ENCODE measurements at places on chromosomes 5 and 9. TPM values are rescaled to one million over a fixed set of nuclear protein-coding genes. Genes with fewer than 3 reads are reported as not detected.

DNA sequence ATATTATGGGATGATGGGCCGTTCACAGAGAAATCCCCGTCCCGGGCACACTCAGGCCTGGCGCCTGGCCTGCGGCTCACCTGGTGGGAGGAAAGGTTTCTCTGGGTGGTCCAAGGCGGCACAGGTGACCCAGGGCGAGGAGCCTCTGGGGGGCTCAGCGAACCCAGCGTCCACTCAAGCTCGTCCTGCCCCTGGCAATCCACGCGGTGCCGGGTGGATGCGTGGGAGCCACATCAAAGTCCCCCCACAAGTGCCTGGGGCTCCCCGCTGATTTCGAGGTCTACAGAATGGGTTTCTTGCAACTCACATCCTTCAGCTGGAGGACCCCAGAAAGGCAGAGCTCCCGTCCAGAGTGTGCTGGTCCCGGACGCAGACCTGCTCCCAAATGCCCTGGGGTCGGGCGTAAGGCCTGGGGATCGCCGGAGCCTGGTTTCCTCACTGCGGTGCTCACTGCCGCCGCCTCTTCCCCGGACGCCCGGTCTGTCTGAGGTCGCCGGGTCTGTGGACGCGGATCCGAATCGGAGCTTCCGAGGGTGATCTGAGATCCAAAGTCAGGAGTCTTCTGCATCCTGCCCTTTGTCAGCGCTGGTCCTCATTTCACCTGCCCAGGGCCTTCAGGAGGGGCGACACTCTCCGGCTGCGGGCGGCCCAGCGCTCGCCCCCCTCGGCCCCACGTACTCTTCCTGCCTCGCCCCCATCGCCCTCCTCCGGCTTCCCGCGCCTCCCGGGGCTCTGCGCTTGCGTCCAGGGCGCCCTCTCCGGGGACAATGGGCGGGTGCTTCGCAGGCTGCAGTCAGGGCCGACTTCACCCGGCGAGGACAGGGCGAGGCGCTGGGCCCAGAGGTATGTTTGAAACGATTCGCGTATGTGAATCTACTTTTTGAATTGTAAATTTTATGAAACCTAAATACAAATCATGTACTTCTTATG lies 20.0 kb upstream of the RUFY1 start:
- H3K4me3 ChIP-seq: no peak overlapping the region
- H3K27ac ChIP-seq: no peak overlapping the region

Gene HEMGN
- total RNA-seq: not detected

DNA sequence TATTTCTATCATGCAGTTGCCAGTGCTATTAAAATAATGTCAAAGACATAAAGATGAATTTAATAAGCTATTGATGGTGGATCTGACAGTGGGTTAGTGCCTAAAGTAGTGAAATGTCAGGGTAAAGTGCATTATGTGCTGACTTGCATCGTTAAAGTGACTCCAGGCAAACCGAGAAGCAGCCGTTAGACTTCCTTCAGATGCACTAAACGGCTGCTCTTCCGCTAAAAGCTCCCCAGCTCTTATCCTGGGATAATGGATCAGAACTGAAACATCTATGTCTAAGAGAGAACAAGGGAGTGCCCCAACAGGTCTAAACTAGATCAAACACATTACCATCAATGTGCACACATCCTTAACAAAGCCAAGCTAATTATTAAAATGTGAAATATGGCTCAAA lies 468.2 kb downstream of the NTRK2 start:
- no peak for DNase-seq
- no peaks in the 10 kb centered on the region for H3K36me3 ChIP-seq
- no peak overlapping the region for H3K27ac ChIP-seq
- H3K27me3 ChIP-seq: no peaks in the 10 kb centered on the region
- no peaks in the 10 kb centered on the region for H3K4me1 ChIP-seq

- no peaks in the 10 kb centered on the region for H3K27me3 ChIP-seq
- DNase-seq: no peak
- no peaks in the 10 kb centered on the region for H3K4me1 ChIP-seq
- no peaks in the 10 kb centered on the region for H3K36me3 ChIP-seq
Observed at GRCh38 chr5:147832541-147832940, 1.1 kb upstream of the SPINK1 start.

DNA sequence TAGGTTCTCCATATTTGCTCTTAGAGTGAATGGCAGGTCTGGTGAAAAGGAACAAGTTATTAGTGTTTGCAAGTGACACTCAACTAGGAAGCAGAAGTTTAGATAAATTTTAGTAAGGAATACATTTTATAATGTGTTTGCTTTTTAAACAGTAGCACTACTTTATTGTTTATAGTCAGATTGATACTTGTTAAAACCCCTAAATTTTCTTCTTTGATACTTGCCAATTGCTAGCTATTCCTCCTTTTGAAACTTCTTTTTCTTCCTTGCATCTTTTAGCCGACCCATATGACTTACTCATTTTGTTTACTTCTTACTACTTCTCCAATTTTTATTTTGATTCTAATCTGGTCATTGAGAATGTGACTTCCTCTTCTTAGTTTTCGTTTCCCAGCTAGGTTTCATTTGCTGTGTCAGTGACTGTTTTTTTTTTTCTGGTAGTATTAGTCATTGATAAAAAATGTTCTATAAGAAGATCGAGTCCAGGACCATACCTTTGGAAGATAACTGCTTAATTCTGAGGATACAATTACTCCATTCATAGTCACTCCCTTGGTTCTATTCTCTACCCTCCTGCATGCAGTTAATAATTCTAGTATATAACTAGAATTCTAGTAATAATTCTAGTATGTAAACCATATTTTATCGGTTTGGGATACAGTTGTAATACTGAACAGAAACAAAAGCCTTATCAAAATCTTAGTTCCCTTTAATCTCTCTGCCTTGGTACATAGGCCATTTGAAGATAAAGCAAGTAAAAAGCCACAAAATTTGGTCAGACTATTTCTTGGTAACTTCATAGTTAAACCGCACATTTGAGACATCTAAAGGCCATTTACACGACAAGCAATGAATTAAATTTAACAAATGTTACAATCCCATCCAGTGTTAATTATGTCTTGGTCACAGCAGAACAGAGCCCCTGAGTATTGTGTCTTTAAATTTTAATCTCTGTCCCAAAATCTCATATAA lies 2.8 kb upstream of the RICTOR start:
- no peak overlapping the region for H3K27ac ChIP-seq
- no peaks in the 10 kb centered on the region for H3K27me3 ChIP-seq
- H3K36me3 ChIP-seq: no peaks in the 10 kb centered on the region

Gene MARVELD2
- total RNA-seq: 31.8 TPM

Gene RMI1
- 20.8 TPM for total RNA-seq

- no peaks in the 10 kb centered on the region for H3K27me3 ChIP-seq
- H3K4me3 ChIP-seq: peak overlapping the region; percentile 59
- H3K27ac ChIP-seq: no peak overlapping the region
- peaks cover 8% of the 10 kb centered on the region for H3K4me1 ChIP-seq
- H3K36me3 ChIP-seq: no peaks in the 10 kb centered on the region
Observed at GRCh38 chr5:72599519-72600370, 92.5 kb upstream of the ZNF366 start.

DNA sequence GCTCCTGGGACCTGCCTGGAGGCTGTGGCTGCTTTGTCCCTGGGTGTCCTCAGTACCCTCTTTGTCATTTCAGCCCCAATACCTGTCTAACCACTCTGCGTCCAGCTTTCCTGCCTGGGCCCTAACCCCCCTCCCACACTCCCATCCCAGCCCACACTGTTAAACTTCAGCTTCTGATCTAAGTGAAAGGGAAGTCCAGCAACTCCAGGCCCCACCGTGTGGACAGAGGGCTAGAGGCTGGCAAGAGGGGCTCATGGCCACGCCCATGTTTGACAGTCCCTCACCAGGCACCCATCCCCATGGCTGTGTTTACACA lies 56.3 kb downstream of the SEMA4D start:
- H3K27me3 ChIP-seq: no peaks in the 10 kb centered on the region
- H3K4me3 ChIP-seq: no peak overlapping the region
- H3K36me3 ChIP-seq: no peaks in the 10 kb centered on the region
- no peaks in the 10 kb centered on the region for H3K4me1 ChIP-seq

DNA sequence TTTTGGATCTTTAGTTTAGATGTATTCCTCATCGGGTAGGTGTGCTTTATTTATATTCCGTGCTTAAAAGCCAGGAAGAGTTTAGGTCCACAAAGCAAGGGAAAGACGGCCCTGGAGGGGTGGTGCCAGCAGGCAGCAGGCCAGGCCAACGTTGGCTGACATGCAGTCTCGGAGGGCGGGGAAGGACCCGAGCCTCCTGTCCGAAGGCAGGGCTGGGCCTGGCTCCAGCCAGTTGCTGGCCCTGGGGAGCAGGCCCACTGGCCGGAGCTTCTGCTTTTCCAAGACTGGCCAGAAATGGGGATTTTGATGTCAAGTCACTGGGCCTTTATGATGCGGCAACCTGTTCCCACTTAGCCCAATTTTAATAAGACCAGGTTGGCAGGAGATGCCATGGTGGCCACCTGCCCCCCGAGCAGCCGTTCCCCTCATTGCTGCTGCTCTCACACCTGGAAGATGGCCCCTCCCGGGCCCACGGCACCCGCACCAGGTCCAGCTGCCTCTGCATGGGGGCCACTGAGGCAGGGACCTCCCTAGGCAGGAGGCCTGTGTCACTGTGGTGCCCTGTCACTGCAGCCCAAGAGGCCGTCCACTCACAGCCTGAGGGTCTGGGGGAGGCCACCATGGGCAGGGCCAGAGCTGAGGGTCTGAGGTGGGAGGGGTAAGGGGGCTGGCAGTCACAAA lies 23.2 kb downstream of the LPCAT1 start:
- no peak overlapping the region for H3K27ac ChIP-seq
- H3K4me1 ChIP-seq: no peaks in the 10 kb centered on the region
- no peak for DNase-seq
- no peak overlapping the region for H3K4me3 ChIP-seq

- DNase-seq: no peak
- peaks cover 56% of the 10 kb centered on the region for H3K27me3 ChIP-seq
- H3K4me3 ChIP-seq: no peak overlapping the region
- H3K4me1 ChIP-seq: no peaks in the 10 kb centered on the region
- no peaks in the 10 kb centered on the region for H3K36me3 ChIP-seq
- no peak overlapping the region for H3K27ac ChIP-seq
Observed at GRCh38 chr5:56278335-56278753, 45.2 kb upstream of the ANKRD55 start.

- H3K27ac ChIP-seq: no peak overlapping the region
- no peaks in the 10 kb centered on the region for H3K27me3 ChIP-seq
Observed at GRCh38 chr5:142170254-142170953, 61.8 kb downstream of the NDFIP1 start.

Gene LMX1B
- 12.4 TPM for total RNA-seq

Gene MARCOL
- not detected for total RNA-seq

Gene XRCC4
- 17.3 TPM for total RNA-seq

Gene CDH6
- total RNA-seq: 1.1 TPM

DNA sequence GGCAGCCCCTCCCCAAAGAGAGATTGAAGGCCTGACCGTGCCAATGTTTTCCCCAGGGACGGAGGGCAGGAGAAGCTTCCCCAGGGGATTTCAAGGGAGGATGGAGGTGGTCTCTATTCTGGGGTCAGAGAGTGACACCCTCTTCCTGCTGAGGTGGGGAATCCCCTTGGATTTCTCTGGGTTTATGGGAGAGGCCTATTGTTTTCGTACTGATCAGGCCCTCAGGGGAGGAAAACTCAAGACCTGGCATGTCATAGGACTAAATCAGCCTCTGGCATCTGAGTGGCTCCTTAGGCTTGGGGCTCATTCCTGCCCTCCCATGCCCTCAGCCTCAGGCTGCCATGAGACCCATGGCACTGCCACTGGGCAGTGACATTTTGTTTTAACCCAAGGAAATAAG lies 44.6 kb downstream of the IRF1 start:
- H3K27me3 ChIP-seq: no peaks in the 10 kb centered on the region
- no peak overlapping the region for H3K4me3 ChIP-seq
- H3K4me1 ChIP-seq: no peaks in the 10 kb centered on the region

DNA sequence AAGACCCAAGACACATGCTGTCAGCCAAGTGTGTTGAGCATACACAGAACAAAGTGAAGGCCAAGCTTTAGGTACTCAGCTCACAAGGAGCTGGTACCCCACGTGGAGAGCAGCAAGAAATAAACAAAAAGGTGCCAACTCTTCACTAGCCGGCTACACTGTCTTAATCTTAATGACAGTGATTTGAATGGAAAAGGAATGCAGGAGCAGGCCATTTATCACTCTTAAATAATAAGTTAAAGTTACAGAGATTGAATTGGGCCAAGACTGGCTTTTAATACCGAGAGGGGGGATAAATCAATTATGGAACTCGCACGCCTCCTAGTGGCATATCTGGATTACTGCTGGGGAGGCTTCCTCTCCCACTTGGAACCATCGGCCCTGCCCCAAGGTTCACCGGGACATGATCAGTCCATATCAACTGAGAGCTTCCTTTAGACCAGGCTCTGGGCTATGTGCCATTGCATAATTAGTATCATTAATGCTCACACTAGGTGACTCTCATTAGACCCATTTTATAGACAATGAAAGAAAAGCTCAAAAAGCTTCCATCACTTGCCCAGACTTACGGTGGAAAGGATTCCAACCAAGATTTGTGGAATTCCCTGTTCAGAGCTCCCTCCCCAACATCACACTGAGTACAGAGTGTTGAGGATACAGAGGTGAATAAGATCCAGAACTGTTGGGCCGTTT lies 94.0 kb downstream of the ACTL7B start:
- no peak overlapping the region for H3K4me3 ChIP-seq
- peaks cover 2% of the 10 kb centered on the region for H3K4me1 ChIP-seq
- DNase-seq: peak; percentile 82
- H3K36me3 ChIP-seq: no peaks in the 10 kb centered on the region

GRCh38 chr5:73093943-73094342 lies 26.4 kb upstream of the TMEM171 start:
- no peak overlapping the region for H3K4me3 ChIP-seq
- H3K27me3 ChIP-seq: no peaks in the 10 kb centered on the region
- no peak overlapping the region for H3K27ac ChIP-seq
- no peak for DNase-seq

DNA sequence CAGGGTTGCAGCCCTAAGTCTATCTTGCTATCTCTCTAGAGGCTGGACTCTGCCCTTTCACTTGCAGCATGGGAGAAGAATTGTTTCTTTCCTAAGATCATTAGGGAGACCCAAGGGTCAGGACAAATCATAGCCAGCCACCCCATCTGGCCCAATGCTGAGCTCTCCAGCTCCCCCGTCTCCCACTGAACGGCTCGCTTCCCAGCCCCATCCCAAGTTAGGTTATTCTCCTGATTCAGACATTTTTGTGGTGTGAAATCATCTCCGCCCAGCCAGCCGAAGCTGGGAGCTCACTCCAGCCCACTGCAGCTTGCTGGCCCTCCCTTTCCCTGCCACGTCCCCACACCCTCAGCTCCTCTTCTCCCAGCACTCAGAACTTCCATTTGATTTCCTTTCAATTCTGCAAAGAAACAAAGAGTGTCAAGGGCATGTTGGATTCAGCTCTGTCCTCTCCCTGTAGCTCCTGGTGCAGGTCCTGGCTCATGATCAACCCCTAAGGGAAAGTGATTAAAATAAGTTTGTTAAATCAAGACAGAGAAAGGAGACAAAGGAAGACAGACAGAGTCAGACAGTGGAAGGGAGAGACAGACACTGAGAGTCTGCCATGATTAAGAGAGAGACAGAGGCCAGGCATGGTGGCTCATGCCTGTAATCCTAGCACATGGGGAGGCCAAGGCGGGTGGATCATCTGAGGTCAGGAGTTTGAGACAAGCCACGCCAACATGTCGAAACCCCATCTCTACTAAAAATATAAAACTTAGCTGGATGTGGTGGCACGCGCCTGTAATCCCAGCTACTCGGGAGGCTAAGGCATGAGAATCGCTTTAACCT lies 12.6 kb upstream of the SPARC start:
- H3K36me3 ChIP-seq: no peaks in the 10 kb centered on the region
- H3K27ac ChIP-seq: peak overlapping the region; percentile 92
- no peak overlapping the region for H3K4me3 ChIP-seq
- H3K4me1 ChIP-seq: peaks cover 19% of the 10 kb centered on the region

- H3K27me3 ChIP-seq: no peaks in the 10 kb centered on the region
- H3K36me3 ChIP-seq: no peaks in the 10 kb centered on the region
- H3K4me3 ChIP-seq: no peak overlapping the region
- no peaks in the 10 kb centered on the region for H3K4me1 ChIP-seq
- DNase-seq: no peak
Observed at GRCh38 chr5:152501294-152501693, 96.2 kb upstream of the NMUR2 start.
